Lower leg skin (tissue), 4 donors: ENCODE measurements at places on chromosomes 11 and 22. TPM values are rescaled to one million over a fixed set of nuclear protein-coding genes. Genes with fewer than 3 reads are reported as not detected.

GRCh38 chr11:130109386-130109785, 39.7 kb downstream of the APLP2 start:
- no peak for DNase-seq

GRCh38 chr11:78399136-78399535, 18.5 kb downstream of the GAB2 start:
- no peak for DNase-seq

- no peak for DNase-seq
Measured at GRCh38 chr22:46916886-46917770, 154.7 kb downstream of the TBC1D22A start.

- DNase-seq = peak; percentile 66
Measured at GRCh38 chr22:22883090-22883727, 4.4 kb upstream of the IGLL5 start.

DNA sequence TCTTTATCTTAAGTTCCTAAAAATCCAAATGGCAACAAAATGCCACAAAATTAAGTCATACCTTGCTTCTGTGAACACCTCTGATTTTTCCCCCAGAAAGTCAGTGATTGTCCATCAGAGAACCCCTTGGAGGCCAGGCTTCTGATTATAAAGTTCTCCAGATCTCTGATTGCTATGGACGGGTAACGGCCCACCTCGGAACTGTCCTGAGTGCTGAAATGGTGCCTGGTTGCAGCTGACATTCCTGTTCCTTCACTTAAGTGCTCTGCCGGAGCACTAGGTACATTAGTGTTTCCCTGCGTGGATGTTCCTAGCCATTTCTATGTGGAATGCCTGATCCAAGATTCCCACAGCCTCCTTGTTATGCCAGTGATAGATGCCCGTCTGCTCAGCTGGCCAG, 85.0 kb downstream of the CHST1 start:
- DNase-seq = no peak

DNA sequence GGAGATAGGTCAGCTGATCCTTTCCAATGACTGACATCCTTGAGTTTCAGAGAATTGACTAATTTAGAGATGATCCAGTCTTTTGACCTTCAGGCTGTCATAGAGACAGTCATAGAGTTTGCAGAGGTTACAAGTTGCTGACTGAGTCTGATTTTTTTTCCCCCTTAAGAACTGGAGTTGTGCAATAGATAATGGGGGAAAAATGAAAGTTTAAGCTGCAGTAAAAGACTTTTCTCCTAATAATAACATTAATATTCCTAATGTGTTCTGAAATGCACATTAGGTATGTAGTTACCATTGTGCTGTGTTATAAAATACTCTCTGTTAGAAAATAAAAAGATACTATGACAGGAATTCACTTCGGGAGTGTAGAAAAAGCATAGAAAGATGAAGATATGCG, 876.9 kb upstream of the RAG2 start:
- no peak for DNase-seq

DNA sequence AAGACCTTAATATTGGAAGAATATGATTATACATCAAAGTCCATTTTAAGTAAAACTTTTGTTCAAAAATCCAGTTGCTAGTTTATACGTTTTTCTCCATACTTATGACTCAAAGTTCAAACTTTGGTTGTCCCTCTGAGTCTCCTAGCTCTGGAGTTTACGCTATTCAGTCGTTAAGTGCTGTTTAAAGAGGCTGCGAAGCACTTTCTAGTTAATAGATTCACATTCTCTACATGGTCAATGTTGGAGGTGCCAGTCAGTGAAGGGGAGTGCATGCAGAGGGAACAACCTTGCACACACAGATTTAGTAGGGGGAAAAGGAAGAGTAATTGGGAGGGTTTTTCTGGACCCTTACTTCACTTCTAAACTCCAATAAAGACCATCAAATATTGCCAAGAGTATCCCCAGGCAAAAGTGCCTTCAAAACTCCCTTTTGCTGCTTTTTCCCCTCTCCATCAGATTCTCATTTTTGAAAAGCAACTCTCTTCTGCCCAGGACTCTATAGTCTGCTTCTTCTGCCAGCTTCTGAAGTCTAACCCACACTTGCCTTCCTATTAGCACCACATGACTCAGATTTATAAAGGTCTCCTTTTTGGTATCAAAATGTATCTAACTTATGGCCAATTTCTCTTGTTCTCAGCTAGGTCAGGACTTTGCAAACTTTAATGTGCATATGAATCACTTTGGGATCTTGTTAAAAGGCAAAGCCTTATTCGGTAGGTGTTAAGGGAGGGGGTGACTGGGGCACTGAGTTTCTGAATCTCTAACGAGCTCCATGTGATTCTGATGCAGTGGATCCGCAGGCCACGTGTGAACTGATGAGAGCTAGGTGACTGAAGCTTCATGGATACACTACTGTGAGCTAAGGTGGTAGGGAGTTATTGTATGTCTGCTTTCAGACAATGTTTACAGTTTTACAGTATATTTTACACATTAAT, 96.2 kb upstream of the MTMR2 start:
- no peak for DNase-seq

- no peak for DNase-seq
Measured at GRCh38 chr11:8002676-8003075, 15.5 kb downstream of the EIF3F start.

- DNase-seq = no peak
Measured at GRCh38 chr11:111272420-111272819, 25.9 kb upstream of the POU2AF3 start.

DNA sequence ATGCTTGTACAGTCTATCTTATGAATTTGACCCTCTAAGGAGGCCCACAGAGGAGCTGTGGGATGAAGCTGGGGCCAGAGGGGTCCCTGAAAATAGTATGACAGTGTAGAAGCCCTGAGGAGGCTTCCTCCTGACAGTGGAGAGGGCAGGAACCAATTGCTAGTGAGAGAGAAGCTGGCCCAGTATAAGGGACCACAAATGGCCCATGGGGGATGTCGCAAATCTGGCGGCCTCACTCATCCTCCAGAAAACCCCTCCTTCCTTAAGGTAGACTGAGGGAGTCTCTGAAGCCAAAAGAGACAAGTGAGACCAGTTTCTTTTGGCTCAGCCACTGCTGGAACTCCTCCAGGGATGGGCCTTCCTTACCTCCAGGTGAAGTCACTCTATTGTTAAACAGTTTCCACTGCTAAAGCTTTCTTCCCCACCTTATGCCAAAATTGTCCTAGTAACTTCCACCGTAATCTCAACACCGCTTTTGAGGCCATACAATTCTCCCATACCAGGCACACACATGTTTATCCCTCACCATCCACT, 17.8 kb upstream of the CASTOR1 start:
- DNase-seq = no peak

- DNase-seq = peak; percentile 96
Measured at GRCh38 chr11:118198370-118198769, 21.9 kb upstream of the SCN2B start.

- DNase-seq = no peak
Measured at GRCh38 chr11:9853929-9854552, 190.2 kb downstream of the SWAP70 start.

- DNase-seq = no peak
Measured at GRCh38 chr11:85884581-85885021, 29.4 kb downstream of the CCDC83 start.

GRCh38 chr11:31780078-31780477, 31.0 kb downstream of the PAX6 start:
- DNase-seq = no peak

GRCh38 chr11:46367244-46367915, 14.1 kb upstream of the MDK start:
- no peak for DNase-seq

DNA sequence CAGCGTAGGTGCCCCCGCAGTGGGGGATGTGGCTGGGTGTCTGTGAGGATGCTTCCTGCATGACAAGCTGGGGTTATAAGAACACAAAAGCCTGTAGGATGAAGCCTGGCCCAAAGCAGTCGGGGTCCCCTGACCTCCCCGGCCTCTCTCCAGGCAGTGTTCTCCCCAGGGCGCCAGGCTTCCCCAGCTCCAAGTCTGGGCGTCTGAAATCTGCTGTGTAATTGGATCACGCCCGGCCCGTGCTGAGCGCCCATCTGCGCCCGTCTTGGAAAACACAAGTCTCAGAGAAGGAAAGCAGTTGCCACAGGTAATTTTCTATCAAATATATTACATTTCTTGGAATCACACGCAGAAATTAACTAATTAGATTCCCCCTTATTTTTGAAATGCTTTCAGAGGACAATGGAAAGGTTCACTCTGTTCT, 233.3 kb downstream of the CTTN start:
- no peak for DNase-seq

DNA sequence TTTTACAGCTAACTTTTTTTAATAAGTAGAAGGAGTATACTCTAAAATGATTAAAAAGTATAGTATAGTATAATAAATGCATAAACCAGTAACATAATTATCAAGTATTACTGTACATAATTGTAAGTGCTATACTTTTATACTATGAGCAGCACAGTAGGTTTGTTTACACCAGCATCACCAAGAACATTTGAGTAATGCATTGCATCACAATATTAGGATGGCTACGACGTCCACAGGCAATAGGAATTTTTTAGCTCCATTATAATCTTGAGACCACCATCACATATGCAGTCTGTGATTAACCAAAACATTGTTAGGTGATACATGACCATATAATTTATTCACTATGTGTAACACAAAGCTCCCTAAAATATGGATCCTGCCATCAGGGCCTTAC, 20.4 kb downstream of the RNF141 start:
- DNase-seq = no peak

DNA sequence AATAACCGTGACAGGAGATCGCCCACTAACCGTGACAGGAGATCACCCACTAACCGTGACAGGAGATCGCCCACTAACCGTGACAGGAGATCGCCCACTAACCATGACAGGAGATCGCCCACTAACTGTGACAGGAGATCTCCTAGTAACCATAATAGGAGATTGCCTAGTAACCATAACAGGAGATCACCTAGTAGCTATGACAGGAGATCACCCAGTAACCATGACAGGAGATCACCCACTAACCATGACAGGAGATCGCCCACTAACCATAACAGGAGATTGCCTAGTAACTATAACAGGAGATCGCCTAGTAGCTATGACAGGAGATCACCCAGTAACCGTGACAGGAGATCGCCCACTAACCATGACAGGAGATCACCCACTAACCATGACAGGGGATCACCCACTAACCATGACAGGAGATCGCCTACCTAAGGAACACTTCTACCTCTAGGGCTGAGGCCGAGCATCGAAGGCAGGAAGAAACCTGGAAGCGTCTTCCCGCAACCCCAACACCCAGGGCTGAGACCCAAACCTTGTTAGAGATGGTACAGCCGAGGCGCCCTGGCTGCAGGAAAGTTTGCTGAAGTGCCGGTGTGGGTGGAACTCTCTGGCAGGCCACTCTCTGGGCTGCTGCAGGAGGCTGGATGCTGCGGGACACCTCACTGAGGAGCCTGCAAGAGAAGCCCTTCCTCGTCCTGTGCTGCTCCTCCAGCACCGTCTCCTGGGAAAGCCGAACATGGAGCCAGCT, 67.5 kb upstream of the THY1 start:
- no peak for DNase-seq

DNA sequence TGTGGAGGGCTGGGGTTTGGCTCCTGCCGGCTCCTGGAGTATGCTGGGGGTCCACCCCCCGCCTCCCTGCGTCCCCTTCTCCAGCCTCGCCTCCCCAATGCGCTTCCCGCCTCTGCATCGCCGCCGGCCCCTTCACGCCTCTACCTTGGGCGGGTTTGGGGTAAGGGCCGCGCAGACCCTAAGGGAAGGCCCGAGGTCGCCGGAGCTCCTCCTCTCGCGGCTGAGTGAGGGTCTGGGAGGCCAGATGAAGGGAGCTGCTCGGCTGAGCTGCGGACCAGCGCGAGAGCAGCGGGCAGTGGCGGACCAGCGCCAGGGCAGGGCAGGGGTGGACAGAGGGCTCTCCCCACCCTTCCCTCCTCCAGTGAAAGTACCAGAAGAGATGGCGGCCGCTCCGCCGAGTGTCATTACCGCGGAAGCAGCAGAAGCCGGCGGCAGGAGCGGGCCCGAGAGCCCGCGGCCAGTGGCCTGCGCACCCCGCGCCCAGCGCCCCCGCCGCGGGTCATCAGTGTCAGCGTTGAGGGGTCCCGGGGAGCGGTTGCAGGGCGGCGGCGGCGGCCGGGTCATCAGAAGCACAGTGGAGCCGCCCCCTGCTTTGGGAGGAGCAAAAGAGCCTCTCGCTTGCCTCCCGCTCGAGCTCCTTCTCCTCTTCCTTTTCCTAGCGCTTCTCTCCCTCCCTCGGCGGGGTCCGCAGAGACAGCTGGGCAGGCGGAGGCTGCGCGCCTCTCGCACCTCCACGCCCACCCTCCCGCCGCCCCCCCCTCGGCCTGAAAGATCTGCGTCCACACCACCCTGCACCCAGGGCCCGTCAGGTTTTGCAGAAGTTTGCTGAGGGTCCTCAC, 255.6 kb upstream of the CADM1 start:
- DNase-seq = no peak

- DNase-seq = no peak
Measured at GRCh38 chr11:118606157-118606843, 1.1 kb upstream of the PHLDB1 start.

- DNase-seq = no peak
Measured at GRCh38 chr22:46193898-46194310, 43.6 kb downstream of the PPARA start.

DNA sequence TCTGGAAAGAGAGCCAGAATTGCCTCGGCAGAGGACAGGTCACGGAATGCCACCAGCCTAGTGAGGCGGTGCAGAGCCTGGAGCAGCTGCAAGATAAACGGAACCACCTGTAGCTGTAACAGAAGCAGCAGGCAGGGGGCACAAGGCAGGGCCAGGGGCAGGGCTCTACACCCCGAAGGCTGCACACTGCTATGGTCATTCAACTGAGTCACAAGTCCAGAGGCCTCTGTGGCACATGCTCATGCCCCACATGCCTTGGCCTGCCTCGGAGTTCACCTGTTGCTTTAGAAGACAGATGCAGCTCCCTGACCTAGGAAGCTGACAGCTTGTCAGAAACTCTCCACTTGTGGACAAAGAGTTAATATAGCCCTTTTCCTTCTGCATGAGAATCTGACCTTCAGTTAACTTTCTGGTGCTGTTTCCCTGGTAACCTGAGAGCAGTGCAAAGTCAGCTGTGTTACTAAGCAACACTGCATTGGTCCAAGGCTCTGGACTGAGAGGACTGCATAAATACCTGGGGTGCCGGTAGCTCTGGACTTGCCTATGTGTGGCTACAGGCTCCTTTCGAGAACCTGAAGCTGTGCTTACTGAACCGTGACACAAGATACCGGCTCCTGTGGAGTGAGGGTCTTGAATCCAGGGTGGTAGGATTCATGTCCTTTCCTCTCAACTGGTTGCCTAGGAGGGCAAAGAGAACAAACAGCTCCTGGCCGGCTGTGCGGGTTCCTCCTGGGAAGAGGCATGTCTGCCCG, 10.5 kb downstream of the COMMD9 start:
- peak; percentile 48 for DNase-seq

- no peak for DNase-seq
Measured at GRCh38 chr11:12139144-12139881, 28.9 kb downstream of the MICAL2 start.

HINFP gene
- 28.7 TPM for total RNA-seq

TPBGL gene
- total RNA-seq = not detected

CBL gene
- 14.4 TPM for total RNA-seq

SLC7A4 gene
- total RNA-seq = 4.1 TPM

MUC2 gene
- total RNA-seq = 0.02 TPM

ANO9 gene
- total RNA-seq = 108 TPM
